ENCODE measurements at places on chromosomes 2 and 18.

DNA sequence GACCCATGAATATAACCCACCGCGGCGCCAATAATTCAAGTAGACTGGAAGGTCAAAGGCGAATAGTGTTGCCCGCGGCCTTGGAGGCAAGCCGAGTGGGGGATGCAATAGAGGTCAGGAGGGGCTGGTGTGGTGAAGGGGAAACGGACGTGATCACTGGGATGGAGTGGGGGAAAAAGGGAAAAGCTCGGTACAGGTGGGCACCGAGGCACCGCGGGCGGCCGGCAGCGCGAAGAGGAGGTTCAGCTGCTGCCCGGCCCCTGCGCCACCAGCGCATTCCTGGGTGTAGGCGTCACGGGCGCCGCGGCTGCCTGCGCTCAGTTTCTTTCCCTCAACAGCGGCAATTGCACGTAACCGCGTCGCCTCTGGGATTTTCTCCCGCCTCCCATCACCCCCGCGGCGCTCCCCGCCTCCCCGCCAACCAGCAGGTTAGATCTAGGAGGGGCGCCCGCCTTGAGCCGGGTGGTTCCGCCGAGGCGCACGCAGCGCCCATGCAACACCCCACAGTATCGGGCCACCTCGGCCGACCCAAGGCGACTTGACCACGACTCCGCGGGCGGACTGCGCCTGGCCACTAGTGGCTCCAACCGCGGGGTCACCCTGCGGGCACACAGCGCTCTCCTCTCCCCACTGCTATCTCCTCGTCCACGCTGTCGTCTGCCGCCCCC is 1.5 kb downstream of the RND3 start:
- DNase-seq, result peak; percentile 36

GRCh38 chr18:33469699-33470098 is 29.2 kb upstream of the CCDC178 start:
- no peak for DNase-seq

DNA sequence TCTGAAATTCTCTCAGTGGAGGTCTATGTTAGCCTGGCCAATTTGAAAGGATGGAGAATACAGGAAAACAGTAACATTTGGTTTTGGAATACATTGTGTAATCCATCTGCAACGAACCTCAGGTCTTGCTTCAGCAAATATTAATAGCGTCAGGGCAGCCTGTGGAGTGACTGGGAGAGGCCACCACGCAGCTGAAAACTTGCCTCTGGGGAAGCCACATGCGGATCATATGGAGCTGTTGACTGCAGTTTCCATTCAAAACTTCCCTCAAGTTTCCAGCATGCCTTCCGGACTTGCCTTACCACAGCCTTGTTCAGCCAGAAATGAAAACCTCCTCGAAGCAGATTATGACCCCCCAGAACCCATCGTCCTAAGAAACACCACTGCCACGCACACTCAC is 25.7 kb downstream of the BCL11A start:
- DNase-seq, result no peak

GRCh38 chr2:71934595-71935261 is 212.9 kb downstream of the CYP26B1 start:
- no peak for DNase-seq

- no peak for DNase-seq
Measured at GRCh38 chr2:100929147-100929546, 72.9 kb upstream of the RPL31 start.

DNA sequence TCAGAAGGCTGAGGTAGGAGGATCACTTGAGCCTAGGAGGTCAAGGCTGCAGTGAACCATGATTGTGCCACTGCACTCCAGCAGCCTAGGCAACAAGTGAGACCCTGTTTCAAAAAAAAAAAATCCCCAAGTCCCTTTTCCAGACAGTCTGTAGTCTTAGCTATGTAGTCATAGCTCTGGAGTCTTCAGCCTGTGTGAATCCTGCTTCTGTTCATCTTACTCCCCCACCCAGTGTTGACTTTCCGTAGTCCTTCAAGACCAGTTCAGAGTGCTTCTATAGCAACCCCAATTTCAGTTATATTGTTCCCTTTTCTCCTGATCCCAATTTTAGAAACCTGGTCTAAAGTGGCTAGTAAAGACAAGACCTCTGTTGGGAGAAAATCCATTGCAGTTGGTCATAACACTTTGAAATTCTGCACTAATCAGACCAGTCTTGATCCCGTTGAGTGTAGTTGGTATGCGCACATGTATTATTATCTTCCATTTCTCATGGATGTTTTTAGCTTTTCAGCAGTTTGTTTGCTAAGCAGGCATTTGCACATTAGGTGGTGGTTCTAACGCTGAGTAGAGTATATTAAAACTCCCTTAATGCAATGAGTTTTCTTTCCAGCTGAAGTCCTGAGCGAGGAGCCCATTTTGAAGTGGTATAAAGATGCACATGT is 9.0 kb downstream of the BZW1 start:
- DNase-seq, result no peak

GRCh38 chr2:88048541-88048940 is 7.0 kb downstream of the KRCC1 start:
- DNase-seq, result no peak

DNA sequence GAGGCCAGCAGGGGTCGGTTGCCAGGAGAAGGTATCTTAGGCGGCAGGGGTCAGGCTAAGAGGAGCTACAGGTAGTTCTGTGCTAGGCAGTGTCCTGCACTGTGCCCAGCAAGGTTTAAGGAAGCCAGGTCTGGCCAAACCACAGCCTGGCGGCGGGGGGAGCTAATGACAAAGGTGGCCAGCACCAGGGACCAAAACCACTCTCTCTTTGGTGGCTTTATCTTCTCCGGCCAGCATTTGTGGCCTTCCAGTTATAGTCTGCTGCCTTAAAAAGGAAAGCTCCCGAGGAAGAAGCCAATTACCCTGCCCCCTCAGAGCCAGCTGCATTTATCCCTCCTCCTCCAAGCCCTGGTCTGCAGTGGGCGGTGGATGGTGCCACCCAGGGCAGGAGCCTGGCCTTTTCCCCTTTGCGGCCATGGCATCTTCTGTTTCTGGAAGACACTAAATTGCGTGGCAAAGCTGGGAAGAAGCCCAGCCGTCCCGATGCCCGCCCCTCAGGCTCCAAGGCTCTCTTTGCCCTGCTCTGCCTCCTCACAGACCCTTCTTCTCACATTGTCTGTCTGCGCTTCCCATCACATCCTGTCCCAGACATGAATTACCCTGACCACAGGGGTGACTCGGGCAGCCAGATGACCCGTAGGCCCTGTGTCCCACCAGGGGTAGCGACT is 94.6 kb downstream of the EN1 start:
- DNase-seq, result no peak

DNA sequence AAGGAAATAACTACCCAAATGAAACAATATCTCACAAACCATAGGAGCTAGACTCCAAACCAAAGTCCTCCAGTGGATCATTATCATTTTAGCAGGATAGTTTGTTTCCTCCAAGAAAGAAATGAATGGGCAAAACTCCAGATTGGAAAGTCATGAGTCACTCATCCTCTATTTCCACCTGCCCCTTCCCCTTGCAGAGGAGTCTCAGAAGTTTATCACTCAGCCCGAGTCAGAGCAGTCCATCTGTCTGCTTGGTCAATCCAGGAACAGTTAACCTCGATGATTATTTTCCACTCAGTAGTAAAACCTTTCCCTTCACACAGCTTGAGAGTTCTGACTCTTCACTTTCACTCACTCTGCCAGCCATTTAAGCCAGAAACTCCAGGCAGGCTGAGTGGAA is 462.2 kb downstream of the BCL11A start:
- no peak for DNase-seq

DNA sequence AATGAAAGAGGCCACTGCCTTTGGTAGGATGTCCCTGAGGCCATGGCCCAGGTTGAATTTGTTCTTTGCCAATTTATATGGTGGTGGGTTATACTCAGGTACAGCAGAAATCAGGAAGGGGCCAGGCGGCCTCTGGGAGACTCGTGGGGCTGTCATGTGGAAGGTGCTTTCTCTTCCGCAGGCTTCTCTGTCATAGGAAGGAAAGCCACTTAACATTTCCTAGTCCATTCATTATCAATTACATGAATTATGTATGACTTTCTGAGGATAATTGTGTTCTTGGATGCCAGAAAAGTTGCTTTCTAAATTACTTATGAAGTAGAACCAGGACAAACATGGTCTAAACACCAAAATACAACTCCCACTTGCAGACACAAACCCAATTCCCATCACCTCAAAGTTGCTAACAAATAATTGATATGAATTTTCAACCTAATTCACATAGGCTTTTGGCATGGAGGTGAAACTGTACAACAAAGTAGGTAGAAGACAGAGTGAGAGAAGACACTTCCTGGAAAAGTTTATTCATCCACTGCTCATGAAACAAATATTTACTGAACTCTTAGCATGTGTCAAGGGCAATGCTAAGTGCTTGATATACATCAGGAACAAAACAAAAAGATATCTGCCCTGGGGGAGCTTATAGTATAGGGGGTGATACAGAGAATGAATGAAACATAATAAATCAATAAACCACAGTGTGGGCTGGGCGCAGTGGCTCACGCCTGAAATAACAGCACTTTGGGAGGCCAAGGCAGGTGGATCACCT is 50.5 kb upstream of the CHMP1B start:
- DNase-seq, result no peak

All from omental fat pad (tissue), 4 donors.